T-helper 1 cell (primary cell): ENCODE measurements at places on chromosomes 7 and 10.

DNA sequence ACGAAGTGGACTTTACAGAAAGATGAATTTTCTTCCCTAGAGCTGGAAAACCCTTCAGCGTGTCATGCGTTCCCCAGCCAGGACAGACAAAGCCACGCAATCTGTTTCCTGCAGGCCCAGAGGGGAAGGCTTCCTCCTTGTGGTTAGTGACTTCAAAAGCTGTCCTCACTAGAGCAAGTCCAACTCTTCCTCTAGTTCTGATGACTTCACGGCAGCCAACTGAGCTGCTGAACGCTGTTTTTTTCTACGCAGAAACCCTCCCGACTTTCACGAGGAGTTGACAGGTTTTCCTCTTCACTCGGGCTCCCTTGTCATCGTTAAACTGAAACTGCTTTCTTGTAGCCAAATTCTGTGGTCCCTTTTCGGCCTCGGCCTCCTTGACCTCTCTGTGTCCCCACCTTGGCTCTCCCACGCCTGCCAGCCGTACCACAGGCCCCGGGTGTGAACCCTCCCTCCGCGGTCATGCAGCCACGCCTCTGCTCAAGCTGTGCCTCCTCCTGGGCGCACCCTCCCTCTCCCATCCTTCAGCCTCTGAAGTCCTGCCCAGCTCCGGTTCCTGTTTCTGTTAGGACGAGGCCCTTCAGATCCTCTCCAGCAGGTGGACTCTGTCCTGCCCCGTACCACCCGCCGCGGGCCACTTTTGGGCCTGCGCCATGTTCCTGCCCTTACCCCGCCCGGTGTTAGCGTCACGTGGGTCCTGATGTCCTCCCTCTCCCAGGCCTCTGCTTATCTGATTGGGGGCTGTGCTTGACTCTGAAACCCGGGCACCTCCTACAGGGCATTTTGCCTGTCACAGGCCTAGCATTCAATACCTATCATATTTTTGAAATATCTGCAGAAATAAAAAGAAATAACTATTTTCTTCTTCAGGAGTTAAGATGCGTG lies 39.3 kb downstream of the CUX1 start:
- peak; percentile 60 for DNase-seq

DNA sequence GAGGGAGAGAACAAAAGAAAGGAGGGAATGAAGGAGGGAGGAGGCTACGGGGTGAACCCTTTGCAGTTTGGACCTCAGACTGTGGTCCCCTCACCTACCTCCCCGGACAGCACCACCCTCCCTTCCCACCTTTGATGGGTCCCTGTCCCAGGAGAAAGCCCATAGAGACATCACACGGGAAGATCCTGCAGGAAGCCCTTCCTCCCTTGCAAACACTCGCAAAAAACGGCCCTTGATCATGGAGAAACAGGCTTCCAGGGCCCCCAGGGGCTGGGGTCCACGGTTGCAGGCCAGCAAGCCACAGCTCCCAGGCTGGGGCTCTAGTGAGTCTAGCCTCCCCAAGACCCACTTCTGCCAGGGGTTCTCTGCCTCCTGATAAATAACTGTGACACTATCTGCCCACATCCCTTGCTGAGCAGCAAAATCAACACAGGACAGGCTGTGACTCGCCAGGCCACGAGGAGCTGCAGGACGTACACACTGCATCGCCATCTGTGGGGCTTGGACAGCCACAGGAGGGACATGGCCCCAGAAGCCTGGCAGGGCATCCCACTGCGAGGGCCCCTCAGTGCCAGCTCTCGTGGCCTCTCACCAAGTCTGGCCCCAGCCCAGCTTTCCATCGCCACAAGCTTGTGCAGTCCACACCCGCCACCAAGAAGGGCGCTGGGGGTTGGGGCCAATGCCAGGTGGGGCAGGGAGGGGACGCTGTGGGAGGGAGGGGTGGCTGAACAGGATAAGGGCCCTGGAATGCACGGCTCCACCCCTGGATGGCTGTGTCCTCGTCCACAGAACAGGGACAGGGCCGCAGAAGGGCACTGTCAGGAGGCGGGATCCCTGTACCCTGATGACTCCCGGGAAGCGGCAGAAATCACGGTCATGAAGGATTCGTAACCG lies 34.2 kb downstream of the PDGFA start:
- no peak for DNase-seq

DNA sequence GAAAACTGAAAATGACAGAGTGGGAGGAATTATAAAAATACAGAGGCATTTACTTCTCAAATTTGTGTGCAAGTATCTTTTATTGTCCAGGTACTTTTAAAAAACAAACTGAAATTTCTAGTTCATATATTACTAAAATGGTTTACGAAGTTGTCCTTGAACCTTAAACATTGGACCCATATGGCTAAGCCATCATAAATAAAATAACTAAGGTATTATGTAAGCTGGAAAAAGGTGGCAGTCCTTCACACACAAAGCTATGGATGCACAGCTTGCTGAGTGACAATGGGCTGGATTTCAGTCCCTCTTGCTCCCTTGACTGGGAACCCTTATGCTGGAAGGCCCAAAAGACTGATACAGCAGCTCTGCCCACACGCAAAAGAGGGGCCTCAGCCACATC lies 66.1 kb downstream of the COBL start:
- no peak for DNase-seq

DNA sequence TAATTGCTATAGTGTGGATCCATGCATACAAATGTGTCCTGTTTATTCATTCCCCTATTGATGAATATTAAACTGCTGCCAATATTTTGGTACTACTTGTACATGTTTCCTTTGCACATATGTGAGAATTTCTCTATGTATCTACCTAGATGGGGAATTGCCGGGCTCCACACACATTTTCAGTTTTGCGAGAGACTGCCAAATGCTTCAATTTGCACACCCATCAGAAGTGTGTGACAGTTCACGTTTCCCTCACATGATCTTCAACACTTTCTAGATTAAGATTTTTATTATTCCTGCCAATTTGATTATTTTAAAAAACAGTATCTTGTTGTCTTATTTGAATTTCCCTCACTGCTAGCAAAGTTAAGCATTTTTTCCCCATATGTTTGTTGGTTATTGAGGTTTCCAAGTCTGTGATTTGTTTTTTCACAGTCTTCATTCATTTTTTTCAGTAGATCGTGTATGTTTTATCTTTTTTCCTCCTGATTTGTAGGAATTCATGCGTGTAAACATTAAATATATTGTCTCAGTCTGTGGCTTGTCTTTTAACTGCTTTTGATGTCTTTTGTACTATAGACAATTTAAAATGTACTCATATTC lies 2.4 kb upstream of the KLF14 start:
- DNase-seq: no peak

DNA sequence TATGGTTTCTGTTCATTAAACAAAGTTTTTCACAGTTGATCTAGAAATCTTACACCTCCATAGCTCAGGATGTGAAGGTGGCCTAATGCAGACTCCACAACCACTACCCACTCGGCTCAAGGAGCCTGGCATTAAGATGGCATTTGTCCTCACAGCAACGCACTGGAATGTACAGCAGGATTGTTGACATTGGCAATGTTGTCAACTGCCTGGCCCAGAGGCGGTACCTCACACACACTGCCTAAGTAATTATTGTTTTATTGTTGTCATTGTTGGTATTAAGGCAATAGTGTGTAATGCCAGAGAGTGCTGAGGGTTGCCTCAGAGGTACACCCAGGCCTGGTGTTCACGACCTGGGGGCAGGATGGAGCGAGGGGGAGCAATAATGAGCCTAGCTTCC lies 38.3 kb downstream of the LRRC18 start:
- DNase-seq: no peak

DNA sequence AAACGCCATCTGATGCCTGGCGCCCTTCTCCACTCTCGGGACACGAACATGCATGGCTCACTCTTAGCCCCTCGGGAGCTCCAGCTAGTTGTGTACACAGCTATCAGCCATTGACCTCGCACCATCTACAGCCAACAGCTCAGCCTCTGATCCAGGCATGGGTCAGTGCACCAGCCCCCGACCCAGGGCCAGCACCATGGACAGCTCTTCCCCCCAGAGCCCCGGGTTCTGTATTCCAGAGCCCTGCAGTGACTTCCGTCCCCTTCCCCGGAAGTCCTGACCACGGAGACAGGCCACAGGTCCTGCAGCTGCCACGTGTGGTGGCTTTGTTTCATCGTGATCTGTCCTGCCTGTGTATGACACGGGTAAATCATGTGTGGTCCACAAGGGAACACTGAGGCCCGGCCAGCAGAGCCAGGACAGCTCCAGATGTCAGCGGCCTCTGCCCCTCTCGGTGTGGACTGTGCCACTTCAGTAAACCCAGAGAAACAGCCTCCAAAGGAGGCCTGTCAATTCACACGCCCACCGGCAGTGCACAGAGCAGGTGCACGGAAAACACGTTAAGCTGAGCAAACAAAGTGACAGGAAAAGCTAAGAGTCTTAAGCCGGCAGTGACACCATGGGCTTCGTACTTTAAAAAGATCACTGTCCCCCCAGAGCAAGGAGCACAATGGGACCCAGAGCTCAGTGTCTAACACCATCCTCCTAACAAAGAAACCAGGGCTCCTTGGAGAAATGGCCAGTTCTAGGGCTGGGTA lies 13.0 kb downstream of the STK32C start:
- no peak for DNase-seq

DNA sequence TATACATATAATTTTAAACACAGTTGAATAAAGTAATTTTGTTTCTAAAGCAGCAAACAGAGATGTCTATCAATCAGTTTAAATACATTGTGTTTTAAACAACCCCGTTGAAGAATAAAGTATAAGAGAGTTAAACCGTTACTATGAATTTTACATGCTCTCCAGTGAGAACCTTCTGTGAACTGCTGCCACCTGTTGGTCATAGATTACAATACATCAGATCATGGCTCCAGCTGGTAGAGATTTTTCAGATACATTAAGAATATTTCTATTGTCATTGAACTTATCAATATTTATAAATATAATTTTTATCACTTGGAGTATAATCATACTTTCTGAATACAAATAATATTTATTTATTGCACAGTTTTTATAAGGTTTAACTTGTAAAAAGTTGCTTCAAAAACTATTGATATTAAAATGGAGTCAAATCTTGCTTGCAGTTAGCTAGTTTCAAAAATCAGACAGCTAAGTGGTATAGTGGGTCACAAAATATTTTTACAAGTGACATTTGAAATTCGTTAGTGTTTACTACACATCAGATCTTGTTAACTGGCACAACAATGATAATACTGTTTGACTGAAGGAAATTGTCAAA lies 561.2 kb upstream of the PHF14 start:
- DNase-seq: no peak

DNA sequence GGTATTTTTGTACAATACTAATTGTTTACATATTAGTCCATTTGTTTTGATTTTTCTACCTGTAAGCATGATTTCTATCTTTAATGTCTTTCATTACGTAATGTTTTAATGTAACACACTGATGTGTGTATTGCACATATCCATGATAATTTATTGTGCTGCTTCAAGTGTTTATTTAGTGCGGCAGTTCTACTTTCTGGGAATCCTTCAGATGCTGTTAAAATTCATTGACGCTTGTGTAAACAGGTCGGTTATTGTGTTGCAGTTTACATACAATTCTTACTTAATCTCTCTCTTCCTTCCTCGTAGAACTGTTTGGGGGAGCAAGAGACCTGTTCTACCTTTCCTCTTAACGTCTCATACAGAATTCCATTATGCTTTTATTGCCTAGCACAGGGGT lies 6.9 kb downstream of the TMEM60 start:
- DNase-seq: no peak

- DNase-seq: no peak
Observed at GRCh38 chr7:91435381-91436059, 171.3 kb downstream of the FZD1 start.

GRCh38 chr10:46556515-46557318 lies at the start of gene GPRIN2:
Gene GPRIN2 (minus strand): TSS chr10:46556658. CDS start chr10:46550736, 5,922 bp downstream.
- DNase-seq: no peak

- no peak for DNase-seq
Observed at GRCh38 chr7:1593091-1593866, 23.4 kb upstream of the PSMG3 start.

- no peak for DNase-seq
Observed at GRCh38 chr7:96899108-96899507, 106.2 kb upstream of the DLX6 start.
